ENCODE measurements at places on chromosomes 2 and 18. TPM values are rescaled to one million over a fixed set of nuclear protein-coding genes. Genes with fewer than 3 reads are reported as not detected.

- no peak for DNase-seq
These were observed 38.9 kb downstream of the INO80C start for GRCh38 chr18:35458677-35459441.

C2orf72 gene
- total RNA-seq: 2.0 TPM

MC4R gene
- total RNA-seq: not detected

- no peak for DNase-seq
These were observed 96.8 kb downstream of the TAF4B start for GRCh38 chr18:26322890-26323653.

MRPL19 gene
- total RNA-seq: 72.4 TPM

TUBB6 gene
- 7.2 TPM for total RNA-seq

- no peak for DNase-seq
These were observed 21.1 kb downstream of the EMX1 start for GRCh38 chr2:72938455-72938854.

CFLAR gene
- total RNA-seq: 255 TPM

DPP4 gene
- 22.4 TPM for total RNA-seq

- no peak for DNase-seq
These were observed 17.8 kb downstream of the SERPINB13 start for GRCh38 chr18:63604791-63605567.

GRCh38 chr2:159773426-159773825 lies 24.6 kb downstream of the CD302 start:
- no peak for DNase-seq

- no peak for DNase-seq
These were observed 215.1 kb downstream of the ZNF385B start for GRCh38 chr2:179646173-179646769.

TMEM182 gene
- 6.1 TPM for total RNA-seq

DNA sequence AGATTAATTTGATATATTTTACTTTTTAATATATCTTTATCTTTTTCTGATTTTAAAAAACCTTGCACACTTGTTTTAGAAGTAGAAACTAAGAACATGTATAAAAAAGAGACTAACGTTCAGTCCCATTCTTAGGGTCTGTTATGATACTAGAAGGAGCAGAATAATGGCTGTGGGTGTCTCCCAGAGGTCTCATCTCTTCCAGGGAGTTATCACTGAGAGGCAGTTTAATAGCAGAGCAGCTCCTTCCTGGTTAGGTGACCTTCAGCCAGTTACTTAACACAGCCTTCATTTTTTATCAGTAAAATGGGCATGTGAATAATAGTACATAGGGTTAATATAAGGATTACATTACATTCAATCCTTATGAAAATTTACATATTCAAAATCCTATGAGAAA lies 40.6 kb downstream of the FBXO48 start:
- no peak for DNase-seq

ESPNL gene
- total RNA-seq: 0.21 TPM

ROCK1 gene
- total RNA-seq: 55.5 TPM

TMEM214 gene
- total RNA-seq: 54.1 TPM

DNA sequence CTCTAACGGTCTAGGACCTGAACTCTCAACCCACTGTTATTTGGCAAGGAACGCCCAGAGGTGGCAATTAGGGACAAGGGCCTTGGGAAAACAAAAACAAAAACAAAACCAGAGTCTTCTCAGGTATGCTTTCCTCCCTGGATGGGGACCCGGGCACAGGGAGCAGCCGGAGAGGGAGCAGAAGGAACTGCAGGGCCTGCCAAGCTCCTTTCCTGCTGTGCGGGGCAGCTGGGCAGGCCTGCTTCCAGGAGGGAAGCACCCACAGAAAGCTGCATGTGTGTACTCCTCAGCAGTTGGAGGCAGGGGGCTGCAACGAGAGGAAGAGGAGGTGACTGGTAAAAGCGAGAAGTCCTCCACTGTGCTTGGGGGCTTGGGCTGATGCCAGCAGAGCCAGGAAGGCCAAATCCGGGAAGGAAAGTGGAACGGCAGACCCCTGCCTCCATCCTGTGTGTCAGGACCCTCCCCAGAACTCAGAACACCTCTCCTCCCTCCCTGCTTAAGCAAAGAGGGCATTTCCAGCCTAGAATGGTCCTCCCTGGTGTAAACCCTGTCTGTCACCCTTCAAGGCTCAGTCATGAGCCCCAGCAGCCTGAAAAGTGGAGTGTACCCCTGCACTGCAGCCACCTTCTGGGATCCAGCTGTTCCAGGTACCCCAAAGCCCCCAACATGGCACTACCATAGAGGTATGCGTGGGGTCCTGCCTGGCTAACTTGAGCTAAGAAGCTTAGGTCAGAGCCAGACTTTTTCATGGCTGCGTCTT lies 56.3 kb downstream of the DNMT3A start:
- DNase-seq: no peak

PID1 gene
- total RNA-seq: not detected

GRCh38 chr18:45978084-45978483 lies 11.0 kb upstream of the EPG5 start:
- DNase-seq: no peak

DNA sequence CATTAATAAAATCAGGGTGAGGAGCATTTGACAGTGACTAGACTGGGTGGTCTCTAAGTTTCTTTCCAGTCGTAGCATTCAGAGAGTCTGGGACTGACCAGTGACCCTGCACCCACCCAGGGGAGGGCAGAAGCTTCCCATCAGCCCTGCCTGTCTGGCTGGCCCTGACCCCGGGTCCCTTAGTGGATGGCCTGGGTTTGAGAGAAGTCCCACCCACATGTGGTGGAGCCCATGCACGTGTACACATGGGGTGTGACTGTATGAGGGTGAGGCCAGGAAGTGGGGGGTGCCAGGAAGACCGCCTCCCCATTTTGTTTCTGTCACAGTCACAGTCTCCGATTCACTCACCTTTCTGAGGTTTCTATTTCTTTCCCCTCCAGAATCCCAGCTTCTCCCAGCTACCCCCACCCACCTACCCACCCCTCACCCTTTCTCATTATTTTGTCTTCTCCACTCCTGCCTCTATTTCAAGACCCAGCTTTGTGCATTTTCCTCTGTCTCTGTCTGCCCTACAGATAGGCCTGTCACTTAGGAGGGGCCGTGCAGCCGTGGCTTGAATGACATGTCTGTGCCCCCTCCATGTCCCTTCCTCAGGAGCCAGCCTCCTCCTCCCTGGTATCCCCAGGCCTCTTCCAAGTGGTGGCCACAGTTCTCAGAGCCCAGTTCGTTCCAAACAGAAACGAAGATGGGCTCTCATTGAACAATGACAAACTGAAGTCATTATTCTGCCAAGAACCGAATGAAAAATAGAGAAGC lies 13.6 kb downstream of the CIB4 start:
- DNase-seq: no peak

GRCh38 chr2:189569295-189569910 lies 11.2 kb downstream of the SLC40A1 start:
- DNase-seq: no peak

DNAH7 gene
- not detected for total RNA-seq

DNA sequence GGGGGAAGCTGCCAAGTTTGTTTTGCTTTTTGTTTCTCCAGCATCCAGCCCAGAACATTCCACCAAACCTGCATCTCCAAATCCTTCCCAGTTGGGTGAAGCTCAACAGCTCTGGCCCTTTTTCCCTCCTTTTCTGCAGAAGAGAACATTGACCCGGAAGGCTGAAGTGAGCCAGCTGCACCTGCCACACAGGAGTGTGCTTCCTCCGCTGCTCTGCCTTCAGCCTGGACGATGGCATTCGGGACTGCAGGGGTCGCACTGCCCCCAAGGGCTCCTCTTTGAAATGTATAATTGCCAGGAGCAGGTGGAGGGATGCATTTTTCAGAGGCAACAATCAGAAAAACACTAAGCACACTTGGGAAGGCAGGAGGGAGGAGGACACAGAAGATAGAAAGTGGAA lies 41.8 kb downstream of the ST8SIA5 start:
- no peak for DNase-seq

AQP4 gene
- total RNA-seq: not detected

- DNase-seq: no peak
These were observed 35.3 kb upstream of the SOS1 start for GRCh38 chr2:39156107-39156506.

- DNase-seq: no peak
These were observed 40.9 kb downstream of the SCTR start for GRCh38 chr2:119483395-119483753.

GRCh38 chr2:8095978-8096377 lies 585.9 kb upstream of the ID2 start:
- no peak for DNase-seq

- no peak for DNase-seq
These were observed 84.1 kb upstream of the RTN4 start for GRCh38 chr2:55134316-55134706.

DNA sequence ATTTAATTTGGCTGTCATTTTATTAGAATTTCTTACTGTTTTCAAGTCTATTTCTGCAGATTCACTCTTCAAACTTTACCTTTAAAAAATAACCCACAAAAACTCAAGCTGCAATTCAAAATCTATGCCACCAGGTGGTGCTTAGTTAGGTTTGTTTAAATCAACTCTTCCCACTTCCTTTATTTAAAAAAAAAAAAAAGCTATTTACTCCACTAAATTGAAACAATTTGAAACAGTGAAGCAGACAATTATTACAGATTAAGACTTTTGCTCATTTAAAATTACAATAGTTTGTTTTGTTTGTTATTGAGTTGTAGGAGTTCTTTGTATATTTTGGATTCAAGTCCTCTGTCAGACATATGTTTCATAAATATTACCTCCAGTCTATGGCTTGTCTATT lies 300.0 kb downstream of the PDE11A start:
- DNase-seq: no peak

- DNase-seq: no peak
These were observed 989.2 kb downstream of the CPS1 start for GRCh38 chr2:211545582-211545981.

DSC3 gene
- total RNA-seq: 0.02 TPM

CRYGC gene
- total RNA-seq: not detected

- DNase-seq: no peak
These were observed 64.2 kb upstream of the GREB1L start for GRCh38 chr18:21177822-21178221.

DNA sequence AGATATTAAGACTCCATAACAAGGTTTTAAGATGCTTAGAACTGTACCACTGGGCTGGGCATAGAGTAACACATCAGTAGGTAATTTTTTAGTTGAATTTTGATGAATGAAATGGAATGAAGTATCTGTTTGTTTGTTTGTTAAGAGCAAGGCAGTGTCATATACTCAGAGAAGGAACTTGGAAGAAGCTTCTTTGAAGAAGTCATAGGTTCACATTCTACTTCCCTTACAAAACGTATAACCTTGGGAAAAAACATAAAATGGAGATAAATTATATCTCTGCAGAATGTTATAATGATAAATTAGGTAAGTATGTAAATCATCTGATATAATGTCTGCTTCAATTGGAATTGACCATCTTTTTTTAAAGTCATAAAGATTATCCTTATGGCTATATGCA lies 122.1 kb upstream of the SLC39A10 start:
- no peak for DNase-seq

ACTG2 gene
- total RNA-seq: 0.14 TPM

- DNase-seq: no peak
These were observed 21.2 kb downstream of the ODC1 start for GRCh38 chr2:10426726-10427617.

DNA sequence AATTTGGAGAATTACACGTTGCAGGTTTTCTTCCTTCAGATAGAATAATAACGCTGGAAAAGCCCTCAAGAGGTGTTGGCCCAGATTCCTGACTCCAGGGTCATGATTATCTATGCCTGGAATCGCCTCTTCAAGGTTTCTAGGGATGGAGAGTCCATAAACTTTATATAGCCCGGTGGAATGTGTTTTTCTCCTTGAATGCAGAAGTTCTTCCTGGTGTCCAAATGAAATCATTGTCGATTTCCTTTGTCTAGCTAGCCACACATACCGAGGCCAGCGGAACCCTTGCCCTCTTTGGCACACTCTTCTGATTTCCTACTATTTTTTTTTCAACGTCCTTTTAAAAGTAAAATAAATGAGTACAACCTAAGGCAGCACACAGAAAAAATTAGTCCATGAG lies 117.8 kb downstream of the PID1 start:
- no peak for DNase-seq

GRCh38 chr2:238853721-238854120 lies 5.8 kb downstream of the TWIST2 start:
- no peak for DNase-seq

- DNase-seq: no peak
These were observed 633.3 kb upstream of the ACVR2A start for GRCh38 chr2:147211484-147211883.

DNA sequence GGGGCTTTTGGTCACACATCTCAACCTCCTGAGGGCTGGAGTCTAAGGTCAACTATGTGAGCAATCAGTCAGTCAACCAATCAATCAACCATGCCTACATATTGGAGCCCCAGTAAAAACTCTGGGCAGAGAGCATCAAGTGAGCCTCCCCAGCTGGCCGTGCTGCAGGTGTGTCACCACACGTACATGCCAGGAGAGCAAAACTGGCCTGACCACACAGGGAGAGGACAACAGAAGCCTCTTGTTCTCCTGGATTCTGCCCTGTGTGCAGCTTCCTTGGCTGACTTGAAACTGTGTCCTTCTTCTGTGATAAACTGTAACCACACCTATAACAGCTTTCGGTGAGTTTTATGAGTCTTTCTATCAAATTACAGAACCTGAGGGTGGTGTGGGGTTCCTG lies 25.9 kb downstream of the GPR35 start:
- no peak for DNase-seq

DNA sequence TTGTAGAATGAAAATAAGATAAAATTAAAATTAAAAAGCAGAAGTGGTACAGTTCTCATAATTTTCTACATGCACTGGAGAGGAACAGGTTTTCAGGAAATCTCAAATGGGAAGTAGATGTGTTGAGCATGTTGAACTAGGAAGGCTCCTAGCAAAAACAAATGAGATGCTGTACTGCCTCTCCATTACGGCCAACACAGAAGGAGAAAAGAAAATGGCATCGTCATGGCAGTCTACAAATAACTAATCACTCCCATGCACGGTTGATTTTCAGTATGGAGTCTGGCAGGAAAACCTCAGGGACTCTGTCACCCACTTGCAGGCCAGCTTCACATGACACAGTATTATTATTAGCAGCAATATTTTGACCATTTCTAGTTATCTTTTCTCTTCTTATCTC lies 278.7 kb downstream of the NRXN1 start:
- DNase-seq: no peak

DNA sequence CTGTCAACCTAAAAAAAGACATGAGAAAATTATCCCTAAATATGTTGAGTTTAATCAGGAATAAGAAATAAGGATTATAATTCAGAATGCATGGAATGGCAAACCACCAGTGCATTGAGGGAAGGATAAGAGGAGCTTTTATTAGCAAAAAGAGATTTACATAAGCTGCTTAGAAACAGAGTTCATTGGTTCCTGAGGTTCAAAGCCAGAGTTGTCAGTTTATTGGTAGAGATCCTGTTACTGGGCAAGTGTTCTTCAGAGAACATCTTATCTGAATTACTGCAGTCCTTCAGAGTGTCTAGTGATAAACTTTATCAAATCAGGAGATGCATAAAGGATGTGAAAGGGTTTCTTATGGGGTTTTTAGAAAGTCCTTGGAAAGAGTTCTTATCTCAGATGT lies 76.0 kb upstream of the MEX3C start:
- no peak for DNase-seq

GRCh38 chr18:7048081-7048480 lies 69.5 kb downstream of the LAMA1 start:
- DNase-seq: no peak

All from activated CD4-positive, alpha-beta T cell treated with anti-CD3 and anti-CD28 coated beads for 36 hours (primary cell).